ENCODE measurements at places on chromosomes 2 and 18.

- no peak for DNase-seq
Measured at GRCh38 chr2:29603341-29603740, 318.0 kb downstream of the ALK start.

GRCh38 chr2:3097804-3098203 is 279.8 kb downstream of the EIPR1 start:
- no peak for DNase-seq

DNA sequence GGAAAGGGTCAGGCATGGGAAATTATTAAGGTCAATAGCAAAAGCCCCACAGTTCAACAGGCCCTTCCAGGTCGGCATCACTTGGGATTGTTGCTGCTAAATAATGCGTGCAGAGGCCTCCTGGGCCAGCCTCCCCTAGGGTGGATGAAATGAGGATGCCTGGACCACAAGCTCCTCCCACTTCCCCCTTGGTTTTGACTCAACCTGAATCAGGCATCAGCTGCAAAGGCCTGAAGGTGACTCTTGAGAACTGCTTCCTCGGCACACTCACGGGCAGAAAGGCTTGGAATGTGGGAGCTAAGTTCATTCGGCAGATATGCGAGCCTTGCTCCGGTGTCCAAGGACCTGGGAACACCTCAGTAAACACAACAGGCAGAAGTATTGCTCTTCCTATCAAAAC is 69.3 kb downstream of the MBP start:
- DNase-seq = peak; percentile 83

DNA sequence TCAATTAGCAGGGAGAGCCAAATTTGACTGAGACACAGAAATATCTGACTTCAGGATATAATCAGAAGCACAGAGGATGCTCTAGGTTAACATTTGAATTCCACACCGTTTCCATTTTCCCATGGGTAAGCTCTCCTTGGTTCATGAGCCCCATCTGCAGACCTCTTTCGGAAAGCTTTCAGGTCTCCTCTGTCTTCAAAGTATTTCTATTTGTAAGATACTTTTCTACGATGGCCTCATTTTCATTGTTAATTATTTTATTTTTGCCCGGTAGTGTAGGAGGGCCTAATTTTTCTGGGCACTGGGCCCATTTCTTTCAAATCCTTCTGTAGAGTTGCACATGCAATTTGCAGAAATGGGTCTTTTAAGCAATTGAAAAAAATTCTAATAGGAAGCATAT is 53.8 kb downstream of the LRPPRC start:
- no peak for DNase-seq

GRCh38 chr18:11269257-11269656 is 119.9 kb upstream of the PIEZO2 start:
- no peak for DNase-seq

DNA sequence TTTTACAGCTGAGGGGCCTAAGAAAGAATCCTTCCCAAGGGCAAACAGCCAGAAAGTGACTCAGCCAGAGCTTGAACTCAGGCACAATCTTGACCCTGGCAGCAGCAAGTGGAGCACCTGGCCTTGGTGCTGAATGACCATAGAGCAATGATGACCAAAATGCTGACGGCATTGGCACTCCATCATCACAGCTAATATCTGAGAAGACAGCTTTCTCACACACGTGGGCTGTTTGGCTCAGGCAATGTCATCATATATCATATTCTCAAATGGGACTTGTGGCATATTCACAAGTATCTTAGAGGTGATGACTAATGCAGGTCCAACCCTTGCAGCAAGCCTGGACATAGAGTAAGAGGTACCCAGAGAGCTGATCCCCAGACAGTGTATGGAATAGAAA is 443.9 kb upstream of the MYT1L start:
- no peak for DNase-seq

DNA sequence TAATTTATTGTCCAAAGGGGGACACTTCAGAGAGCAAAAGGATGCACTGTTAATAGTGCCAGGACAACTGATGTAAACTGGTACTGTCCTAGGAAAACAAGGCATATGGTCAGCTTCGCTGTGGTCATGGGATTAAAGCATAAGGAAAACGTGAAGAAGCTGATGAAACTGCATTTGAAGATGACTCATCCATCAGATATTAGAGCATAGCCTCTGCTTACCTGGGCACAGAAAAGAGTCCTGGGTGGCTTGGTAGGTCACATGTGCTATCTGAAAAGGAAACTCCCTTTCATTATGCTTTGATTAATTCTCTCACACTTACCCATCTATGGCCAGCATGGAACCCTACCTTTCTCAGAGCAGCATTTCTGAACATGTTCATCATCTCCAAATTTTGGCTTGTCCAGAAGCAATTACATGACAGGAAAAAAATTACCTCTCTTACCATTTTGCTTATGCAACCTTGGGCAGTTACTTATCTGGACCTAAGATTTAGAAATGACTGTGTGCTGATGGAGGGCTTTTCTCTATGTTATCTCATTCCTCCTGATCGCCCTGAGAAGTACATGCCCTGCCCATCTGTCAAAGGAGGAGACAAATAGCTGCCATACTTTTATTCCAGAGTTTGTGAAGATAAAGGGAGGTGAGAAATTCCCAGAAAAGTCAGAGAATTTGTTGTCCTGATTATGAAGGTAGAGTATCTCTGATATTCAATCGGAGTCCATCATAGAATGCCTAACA is 275.3 kb upstream of the SLC14A2 start:
- DNase-seq = no peak

GRCh38 chr2:205022841-205023240 is 477.6 kb downstream of the PARD3B start:
- DNase-seq = no peak

DNA sequence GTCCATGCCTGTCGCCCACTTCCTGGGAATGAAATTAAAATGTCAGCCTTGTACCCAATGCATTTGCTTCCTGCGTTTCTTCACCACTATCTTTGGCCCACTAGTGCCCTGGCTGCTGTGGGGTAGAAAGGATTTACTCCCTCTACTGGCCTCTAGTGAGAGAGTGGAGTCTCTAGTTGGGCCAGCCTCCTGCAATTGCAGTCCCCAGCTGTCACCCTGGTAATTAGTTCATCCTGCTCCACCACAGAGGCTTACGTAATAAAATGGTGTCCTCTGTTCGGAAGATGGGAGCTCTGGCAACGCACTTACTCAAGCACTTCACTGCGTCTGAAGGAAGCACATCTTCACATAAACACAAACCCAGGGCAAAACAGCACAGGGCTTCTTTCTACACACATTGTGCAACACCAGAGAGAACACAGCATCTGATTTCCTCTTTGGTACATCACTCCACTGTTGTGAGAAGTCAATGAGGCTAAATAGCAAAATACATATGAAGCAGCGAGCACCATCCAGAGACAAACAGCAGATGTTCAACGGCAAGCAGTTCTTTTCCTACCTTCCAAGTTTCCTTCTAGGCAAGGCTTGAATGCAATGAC is 274.6 kb downstream of the LRATD1 start:
- no peak for DNase-seq

GRCh38 chr2:68776124-68776523 is 41.5 kb downstream of the ARHGAP25 start:
- DNase-seq = no peak

- peak; percentile 68 for DNase-seq
Measured at GRCh38 chr2:28423856-28424605, 31.4 kb downstream of the FOSL2 start.

- no peak for DNase-seq
Measured at GRCh38 chr18:11137400-11137799, 12.0 kb downstream of the PIEZO2 start.

DNA sequence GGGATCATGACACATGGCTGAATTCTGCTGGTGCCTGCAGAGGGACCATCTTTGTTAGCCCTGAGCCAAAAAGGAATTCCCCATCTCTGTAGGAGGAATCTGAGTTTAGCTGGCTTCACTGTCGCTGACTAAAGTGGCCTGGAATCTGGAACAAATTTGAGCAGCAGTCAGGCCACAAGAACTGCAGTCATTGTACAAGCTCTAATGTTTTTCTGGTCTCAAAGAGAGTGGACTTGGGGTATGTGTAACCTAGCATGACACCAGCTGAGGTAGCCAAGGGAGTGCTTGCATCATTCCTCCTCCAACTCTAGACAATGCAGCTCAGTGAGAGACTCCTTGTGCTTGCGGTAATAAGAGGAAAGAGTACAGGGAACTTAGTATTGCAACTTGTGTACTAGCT is 539.1 kb upstream of the LRRTM4 start:
- no peak for DNase-seq

DNA sequence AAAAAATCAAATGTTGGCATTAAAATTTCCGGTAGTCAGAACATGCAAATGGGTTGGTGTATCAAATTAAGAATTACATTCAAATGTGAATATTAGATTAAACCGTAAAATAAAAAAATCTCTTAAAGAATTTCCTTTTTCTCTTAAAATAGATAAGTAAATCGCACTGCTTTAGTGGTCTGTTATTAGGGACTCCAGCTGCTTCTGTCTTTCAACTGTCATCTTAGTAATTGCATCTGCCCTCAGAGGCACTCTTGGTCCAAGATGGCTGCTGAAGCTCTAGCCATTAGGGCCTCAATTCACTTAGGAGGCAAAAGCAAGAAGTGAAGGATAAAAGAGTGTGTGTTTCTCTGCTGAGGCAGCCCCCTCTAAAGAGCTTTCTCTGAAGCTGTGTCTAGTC is 132.4 kb downstream of the MGAT5 start:
- no peak for DNase-seq

DNA sequence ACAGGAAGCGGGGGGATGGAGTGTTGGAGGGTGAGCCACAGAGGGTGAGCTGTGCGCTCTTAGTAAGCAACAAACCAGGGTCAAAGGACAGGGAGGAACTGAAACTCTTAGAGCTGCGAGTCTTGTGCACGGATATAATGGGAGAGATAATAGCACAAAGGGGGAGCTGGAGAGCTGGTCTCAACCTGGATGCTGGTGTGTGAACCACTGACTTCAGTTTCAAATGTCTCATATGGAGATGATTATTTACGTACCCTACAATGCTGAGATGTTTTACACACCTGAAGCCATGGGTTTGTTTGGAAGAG is 35.9 kb downstream of the PTGR3 start:
- DNase-seq = peak; percentile 69
